ENCODE measurements at places on chromosomes 2 and 18. TPM values are rescaled to one million over a fixed set of nuclear protein-coding genes. Genes with fewer than 3 reads are reported as not detected.

Gene UGT1A8
- not detected for total RNA-seq

Gene PDE6D
- 25.4 TPM for total RNA-seq

Gene SCG2
- not detected for total RNA-seq

Gene KCNF1
- total RNA-seq: not detected

Gene MPHOSPH10
- 42.7 TPM for total RNA-seq

Gene FARP2
- total RNA-seq: 32.8 TPM

Gene FEV
- not detected for total RNA-seq

Gene PIEZO2
- not detected for total RNA-seq

Gene GPR75
- 0.91 TPM for total RNA-seq

Gene GPR45
- not detected for total RNA-seq

Gene COL6A3
- total RNA-seq: 31.6 TPM

Gene CFAP53
- total RNA-seq: 0.82 TPM

Gene ACTG2
- 0.27 TPM for total RNA-seq

Data from activated naive CD4-positive, alpha-beta T cell treated with anti-CD3 and anti-CD28 coated beads, Interleukin-2, amount 50 U/mL, for 72 hours (primary cell).